ENCODE measurements at places on chromosomes 6 and 20.

DNA sequence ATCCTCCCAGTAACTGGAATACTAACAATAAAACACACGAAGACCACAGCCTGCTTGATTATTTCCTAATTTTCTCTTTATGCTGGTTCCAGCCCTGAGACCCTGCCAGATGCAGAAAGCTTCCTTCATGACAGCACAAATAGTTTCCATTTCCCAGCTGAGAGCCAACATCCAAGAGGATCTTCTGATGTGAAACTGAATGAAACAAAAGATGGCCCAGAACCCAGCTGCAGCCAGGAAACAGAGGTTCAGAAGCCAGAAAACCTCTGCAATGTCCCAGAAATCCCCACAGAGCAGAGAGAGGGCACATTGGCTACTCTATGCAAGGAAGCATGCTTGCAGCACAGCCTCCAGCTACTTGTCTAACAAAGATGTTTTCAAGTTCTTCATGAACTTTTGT, 61.8 kb upstream of the PLEKHG1 start:
- no peak for DNase-seq

- no peak for DNase-seq
Observed at GRCh38 chr6:3913077-3913957, 64.1 kb downstream of the FAM50B start.

DNA sequence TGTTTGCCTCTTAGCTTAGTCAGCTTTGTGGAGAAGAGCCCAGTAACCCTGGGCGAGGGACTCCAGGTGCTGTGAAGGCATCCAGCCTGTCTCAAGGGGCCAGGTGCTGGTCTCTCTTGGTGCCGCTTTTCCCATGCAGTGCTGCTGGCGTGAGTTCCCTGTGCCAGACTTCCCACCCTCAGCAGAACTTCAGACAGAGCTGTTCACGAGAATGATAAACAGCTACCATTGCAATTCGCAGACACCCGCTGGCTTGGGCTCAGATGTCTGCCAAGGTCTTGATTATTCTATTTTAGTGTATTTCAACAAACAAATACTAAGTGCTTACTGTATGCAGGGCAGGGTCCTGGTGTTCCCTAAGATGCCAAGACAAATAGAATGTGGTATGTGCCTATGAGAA, 57.7 kb downstream of the RNF217 start:
- no peak for DNase-seq

GRCh38 chr6:90530882-90531281, 56.0 kb downstream of the MAP3K7 start:
- no peak for DNase-seq

GRCh38 chr6:45658400-45658799, 280.7 kb upstream of the SUPT3H start:
- DNase-seq, result no peak

- no peak for DNase-seq
Observed at GRCh38 chr20:47999166-47999565, 213.9 kb upstream of the SULF2 start.

DNA sequence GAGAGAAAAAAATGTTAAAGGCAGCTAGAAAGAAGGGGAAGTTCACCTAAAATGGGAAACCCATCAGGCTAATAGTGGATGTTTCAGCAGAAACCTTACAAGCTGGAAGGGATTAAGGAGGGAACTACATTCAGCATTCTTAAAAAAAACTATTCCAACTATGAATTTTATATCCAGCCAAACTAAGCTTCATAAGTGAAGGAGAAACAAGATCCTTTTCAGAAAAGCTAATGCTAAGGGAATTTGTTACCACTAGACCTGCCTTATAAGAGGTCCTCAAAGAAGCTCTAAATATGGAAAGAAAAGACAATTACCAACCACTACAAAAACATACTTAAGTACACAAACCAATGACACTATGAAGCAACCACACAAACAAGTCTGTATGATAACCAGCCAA, 59.2 kb upstream of the SLC35F1 start:
- DNase-seq, result no peak
